ENCODE measurements at places on chromosomes 13 and 19.

DNA sequence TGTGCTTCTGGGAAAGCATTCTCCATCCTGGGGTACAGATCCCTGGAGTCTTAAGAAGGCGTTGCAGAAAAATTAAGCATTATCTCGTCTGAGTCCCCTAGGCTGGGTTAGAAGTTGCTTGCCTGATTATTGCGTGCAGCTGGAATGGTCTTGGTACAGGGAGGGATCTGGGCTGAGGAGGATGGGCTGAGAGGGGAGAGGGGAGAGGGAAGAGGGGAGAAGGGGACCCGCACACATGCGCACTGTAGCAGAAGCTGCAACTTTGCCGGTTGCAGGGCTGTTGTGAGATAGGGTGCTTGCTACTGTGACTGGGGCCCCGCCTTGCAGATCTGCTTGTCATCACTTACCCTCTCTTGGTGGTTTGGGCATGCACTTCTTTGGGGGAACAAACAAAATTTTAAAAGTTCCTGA lies 316.8 kb downstream of the DLEU7 start:
- no peak for DNase-seq

DNA sequence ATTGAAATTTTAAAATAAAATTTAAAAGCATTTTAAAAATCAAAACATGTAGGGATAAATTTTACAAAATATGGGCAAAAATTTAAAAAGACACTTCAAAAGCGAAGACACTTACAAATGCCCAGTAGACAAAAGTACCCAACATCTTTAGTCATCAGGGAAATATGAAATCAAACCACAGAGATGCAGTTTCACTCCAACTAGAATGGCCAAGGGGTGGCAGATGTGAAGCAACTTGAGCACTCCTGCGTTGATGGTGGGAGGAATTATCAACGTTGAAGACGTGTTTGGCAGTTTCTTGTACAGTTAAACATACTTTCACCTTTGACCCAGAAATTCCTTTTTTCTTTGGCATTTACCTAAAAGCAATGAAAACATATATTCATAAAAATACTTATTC lies 518.0 kb upstream of the SGCG start:
- DNase-seq: no peak

- DNase-seq: no peak
Observed at GRCh38 chr13:76991432-76991795, 467 bp upstream of the CLN5 start.

DNA sequence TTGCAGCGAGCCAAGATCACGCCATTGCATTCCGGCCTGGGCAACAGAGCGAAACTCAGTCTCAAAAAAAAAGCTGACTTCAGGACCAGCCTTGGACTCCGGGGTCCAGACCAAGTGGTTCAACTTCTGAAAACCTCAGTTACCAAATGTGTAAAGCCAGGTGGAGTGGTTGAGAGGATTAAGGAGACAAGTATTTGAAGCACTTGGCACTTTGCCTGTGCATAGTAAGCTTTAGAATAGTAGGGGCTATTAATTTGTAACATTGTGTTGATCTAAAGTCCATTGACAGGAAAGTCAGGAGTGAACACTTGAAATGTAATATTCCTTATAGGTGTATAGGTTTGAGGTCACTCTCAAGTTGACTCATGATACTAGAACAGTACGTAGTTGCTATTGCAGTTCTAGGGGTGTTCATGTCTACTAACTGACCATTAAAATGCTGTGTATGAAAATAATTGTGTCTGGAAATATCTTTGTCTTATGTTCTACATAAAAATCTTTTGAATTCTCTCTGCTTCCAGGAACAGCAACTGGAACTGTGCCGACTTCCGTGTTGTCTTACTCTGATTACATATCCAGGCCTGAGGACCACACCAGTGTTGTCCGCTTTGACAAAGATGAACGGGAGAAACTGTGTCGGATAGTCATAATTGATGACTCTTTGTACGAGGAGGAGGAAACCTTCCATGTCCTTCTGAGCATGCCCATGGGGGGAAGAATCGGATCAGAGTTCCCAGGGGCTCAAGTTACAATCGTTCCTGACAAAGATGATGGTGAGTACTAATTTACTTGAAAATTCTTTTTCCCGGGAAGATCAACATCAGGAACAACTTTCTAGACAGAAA lies 97.4 kb downstream of the FREM2 start:
- no peak for DNase-seq

GRCh38 chr13:113116206-113116800 lies 6.3 kb upstream of the F10 start:
- no peak for DNase-seq

GRCh38 chr19:51055866-51056265 lies 9.0 kb downstream of the KLK13 start:
- no peak for DNase-seq

DNA sequence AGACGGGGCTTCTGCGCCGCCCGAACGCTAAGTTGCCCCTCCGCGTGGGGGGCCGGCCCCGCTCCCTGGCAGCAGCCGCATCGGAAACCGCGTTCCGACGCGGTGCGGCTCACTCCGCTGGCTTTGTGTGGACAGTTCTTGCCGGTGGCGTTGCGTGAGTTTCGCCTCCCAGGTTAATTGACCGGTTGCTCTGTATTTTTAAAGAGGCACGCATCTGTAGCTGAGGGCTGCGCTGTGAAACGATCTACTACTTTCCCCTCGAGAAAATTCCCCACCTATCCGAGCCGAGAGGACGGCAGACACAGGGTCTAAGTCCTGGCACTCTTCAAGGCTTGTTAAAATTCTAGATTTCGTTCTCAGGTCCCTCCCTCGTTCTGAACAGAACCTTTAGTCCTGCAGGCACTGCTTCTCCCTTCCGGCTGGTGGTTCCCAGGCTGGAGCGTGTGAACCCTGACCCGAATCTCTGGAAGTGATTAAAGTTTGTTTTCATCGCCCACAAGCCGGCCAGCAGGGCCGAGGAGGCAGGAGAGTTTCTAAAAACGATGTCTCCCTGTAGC lies 933 bp downstream of the ARHGEF7 start:
- peak; percentile 54 for DNase-seq

DNA sequence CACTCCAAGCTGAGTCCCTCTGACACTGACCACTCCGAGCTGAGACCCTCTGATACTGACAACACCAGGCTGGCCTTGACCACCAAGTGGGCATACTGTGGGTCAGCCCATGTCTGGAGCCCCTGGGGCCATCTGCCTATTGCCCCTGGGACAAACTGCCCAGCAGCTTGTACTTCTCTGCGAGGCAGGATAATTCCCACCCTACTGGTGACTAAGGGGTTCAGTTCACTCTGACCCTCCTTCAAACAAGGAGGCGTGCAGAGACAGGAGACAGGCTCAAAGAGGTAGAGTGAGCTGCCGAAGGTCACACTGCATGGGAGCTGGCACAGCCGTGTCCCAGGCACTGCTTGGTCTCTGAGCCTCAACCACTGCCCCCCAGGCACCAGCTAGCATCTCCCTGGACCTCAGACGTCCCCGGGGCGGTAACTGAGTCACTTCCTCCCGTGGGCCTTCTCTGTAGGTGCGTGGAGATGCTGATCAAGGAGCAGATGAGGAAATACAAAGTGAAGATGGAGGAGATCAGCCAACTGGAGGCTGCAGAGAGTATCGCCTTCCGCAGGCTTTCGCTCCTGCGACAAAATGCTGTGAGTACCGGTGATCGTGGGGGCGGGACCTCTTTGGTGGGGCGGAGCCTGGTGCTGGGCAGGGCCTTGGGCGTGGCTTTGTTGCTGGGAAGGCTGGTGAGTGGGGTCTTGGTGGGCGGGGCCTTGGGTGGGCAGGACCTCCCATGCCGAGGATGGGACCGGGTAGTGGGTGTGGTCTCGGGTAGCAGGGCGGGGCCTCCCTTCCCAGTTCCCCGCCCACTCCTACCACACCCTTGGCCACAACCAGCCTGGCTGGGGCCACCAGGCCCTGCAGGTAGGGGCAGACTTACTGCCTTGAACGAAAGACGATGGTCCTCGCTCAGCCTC lies 5.8 kb upstream of the USE1 start:
- no peak for DNase-seq

DNA sequence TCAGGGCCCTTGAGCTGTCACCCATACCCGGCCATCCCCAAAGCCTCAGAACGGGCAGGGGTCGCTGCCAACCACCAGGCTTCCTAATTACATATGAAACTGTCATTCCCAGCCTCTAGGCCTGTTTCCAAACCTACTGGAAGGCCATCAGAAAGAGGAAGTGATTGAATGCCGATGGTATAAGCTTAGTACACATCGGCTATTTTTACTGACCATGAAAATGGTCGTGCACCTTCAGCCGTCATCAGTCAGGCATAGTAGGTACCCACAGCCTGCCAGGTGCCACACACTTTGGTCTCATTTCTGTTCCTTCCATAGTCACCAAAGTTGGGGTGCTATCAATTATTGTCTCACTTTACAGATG lies 10.2 kb downstream of the KRI1 start:
- DNase-seq: no peak

GRCh38 chr13:99658261-99658991 lies 157.2 kb downstream of the TM9SF2 start:
- DNase-seq: peak; percentile 35

DNA sequence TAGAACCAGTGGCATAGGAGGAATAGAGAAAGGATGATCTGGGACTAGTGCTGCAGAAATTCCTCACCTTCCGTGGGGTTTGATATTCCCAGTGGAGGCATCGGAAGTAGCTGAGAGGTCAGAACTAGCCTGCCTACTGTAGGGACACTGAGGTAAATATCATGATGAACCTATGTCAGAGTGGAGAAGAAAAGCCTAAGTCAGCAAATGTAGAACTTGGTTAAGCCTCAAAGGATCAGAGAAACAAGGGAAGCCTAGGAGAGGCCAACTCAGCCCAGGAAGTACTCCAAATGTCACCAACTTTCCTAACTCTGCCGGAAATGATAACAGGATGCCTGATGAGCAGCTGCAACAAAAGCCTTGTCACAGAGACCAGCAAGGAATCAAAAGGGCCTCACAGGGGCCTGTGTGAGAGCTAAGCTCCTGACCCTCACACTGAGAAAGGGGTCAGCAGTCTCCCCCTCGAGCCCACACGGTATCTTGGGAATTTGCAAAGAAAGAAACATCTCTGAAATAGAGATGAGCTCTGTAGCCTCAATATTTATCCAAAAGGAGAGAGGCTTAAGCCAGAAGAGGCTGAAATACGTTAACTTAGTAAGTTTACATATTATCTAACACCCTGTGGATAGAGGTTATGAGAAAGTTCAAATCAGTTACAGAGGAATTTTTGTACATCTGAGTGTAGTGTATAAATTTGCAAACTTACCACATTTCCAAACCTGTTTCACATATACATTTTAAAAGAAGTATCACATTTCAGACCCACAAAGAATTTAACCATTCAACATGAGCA lies 1064.3 kb downstream of the DIAPH3 start:
- DNase-seq: no peak

- DNase-seq: no peak
Observed at GRCh38 chr13:113560645-113561416, 23.7 kb upstream of the TFDP1 start.

GRCh38 chr13:40496035-40496810 lies 170.2 kb downstream of the FOXO1 start:
- no peak for DNase-seq

GRCh38 chr13:91017669-91018053 lies 329.8 kb upstream of the MIR17HG start:
- DNase-seq: no peak

- DNase-seq: no peak
Observed at GRCh38 chr19:18645035-18645511, 8.2 kb downstream of the KLHL26 start.

DNA sequence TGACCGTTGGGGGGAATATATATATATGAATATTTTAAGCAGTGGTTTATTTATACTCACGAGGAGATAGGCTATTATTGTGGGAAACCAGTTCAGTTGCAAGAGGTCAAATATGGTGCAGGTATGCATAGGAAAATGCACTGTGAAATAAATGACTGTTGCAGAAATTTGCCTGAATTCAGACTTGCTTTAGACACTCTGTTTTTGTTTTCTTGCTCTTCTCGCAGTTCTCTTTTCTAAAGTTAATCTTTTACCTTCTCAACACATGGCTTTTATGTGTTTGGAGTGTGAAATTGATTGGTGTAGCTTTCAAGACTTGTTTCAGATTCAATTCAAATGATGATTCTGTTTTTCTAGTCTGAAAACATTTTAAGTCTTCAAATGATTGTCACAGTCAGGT lies 109.7 kb downstream of the LRCH1 start:
- DNase-seq: no peak

DNA sequence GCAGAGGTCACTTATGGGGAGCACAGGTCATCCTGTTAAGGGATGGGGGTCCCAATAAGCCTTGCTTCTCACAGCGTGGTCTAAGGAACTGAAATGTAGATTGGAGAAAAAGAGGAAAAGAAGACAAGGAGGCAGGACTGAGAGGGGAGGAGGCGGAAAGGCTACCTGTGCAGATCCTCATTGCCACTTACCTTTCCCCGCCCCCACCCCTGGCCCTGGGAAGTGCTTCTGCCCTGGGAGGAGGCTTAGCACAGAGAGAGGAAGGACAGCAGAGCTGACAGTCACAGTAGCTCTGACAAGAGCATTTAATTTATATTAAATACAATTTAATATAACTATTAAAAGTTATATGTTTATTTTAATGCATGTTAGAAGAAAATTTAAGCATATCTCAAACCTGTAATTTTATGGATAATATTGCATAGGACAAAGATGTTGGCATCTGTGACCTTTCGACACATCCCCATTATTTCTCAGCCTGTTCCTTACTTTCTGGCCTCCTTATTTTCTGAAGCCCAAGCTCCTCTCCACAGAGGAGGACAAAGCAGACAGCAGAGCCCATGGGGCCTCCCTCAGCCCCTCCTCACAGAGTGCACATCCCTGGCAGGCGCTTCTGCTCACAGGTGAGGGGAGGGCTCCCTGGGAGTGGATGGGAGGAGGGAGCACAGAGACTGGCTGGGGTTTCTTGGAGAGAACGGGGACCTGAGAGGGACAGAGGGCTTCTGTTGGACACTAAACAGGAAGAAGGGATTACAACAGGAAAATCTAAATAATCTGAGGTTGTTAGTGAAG lies 23.4 kb downstream of the CEACAM21 start:
- DNase-seq: no peak

DNA sequence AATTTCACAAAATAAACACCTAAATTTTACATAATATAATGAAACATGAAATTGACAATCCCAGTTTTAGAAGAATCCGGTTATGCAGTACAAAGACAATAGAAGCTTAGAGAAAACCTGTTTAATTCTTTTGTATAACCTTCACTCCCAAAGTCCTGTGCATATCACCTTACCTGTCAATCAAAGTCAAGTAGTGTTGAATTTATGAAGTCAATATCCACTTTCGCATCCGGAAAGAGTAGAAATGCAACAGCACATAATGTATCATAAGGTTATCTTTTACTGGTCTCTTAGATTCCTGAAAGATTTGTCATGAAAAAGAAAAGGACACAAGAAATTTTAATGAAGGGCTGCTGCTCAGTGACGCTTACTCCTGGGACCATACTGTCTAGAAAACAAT lies 1112.6 kb downstream of the PCDH9 start:
- DNase-seq: no peak

All from fibroblast of skin of left biceps (primary cell).